GM23248 (cell line): ENCODE measurements at places on chromosomes 7 and 10. TPM values are rescaled to one million over a fixed set of nuclear protein-coding genes. Genes with fewer than 3 reads are reported as not detected.

LSM5 gene
- total RNA-seq, result 19.7 and 34.4 TPM in 2 replicates

SPDYE6 gene
- total RNA-seq, result not detected in 2 replicates

ACTL6B gene
- not detected in 2 replicates for total RNA-seq

PGAM2 gene
- total RNA-seq, result not detected in 2 replicates

STRIP2 gene
- total RNA-seq, result 2.2 and 2.5 TPM in 2 replicates
